Activated CD4-positive, alpha-beta T cell treated with anti-CD3 and anti-CD28 coated beads, Interleukin-2, Interleukin-6, amounts not matched to agents 100 ng/mL and 50 ng/mL, durations not matched to agents 16 hours and 8 hours (primary cell): ENCODE measurements at places on chromosomes 3 and 15.
A peak's percentile ranks its signal among the peaks of the same experiment; 100 is the strongest.

- DNase-seq: no peak
Observed at GRCh38 chr3:146557745-146558144, 13.3 kb upstream of the PLSCR1 start.

DNA sequence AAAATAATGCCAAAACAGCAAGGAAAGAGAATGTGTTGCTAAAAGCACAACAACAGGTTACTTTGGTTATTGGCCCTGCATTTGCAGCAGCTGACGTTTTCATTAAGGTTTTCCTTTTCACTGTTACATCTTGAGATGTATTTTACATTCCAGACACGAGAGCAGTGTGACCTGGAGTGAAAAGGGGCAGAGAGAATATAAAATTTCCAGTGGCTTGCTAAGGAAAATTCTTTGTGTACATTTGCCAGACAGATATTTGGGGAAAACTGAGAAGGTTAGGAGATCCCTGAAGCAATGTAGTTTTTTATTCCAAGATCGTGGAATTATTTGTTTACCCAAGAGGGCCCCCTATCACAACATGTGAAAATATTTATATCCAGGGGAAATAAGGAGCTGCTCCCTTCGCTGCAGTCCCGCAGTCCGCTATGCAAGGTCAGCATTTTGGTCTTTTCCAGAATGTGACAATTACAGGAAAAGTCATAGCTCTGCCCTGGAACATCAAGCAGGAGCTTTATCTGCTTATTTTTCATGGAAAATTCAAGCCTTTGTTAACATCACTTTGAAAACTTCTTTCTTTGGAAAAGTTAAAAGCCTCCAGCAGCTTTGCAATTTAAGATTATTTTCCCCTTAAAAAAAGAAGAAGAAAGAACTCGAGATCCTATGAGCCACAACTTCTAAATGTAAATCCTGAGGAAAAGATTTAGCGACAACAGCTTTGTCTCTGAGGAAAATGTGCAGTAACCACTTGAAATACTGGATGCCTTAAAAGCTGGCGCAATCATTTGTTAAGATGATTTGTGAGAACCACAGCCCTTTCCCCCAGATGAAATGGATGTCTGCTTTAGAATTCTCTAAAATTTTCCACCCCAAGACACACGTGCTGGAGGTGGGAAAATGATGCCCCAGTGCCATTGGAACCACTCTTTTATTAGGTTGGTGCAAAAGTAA, 256.4 kb upstream of the TPM1 start:
- DNase-seq: no peak

GRCh38 chr3:186214670-186215069, 105.8 kb upstream of the ETV5 start:
- DNase-seq: no peak

- no peak for DNase-seq
Observed at GRCh38 chr3:52225452-52226228, at the start of gene TLR9. TSS of gene TLR9 (minus strand) at chr3:52225645. CDS start at chr3:52225529, 116 bp downstream.

GRCh38 chr3:148453781-148454191, 243.9 kb upstream of the AGTR1 start:
- DNase-seq: no peak

DNA sequence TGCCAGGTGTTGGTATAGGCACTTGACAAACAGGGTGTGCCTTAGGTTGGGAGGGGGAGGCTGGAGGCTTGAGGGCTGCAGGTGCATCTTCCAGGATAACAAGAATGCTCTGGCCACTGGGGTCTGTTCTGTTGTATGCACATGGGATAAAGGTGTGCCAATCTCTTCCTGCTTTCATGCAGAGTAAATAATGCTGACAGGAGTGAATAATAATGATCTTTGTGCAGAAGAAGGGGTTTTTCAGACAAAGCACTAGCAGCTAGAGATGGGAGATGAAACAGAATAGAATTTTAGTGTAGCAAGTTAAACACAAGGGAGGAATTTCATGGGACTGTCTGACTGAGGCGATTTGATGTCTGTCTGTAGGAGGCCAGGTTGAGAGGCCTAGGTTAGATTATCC, 1.9 kb upstream of the ROPN1 start:
- no peak for DNase-seq

DNA sequence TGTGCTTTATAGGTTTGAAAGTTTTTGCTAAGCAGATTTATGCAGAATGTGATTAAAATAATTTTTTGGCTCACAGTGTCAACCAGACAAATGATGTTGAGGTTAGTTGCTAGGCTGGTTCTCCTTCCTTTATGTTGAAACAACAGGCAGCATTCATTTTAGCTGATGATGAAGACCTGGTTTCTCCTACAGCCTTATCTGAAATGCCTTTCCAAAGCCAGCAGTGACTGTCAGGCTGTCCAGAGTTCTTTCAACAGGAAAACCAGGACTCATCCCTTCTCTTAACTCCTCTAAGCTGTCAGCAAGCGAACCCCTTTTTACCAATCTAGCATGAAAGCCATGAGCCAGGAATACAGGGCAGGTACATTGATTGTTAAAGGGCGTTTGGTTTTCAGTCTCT, 84.1 kb downstream of the ZNF609 start:
- no peak for DNase-seq

- DNase-seq: peak; percentile 32
Observed at GRCh38 chr15:83036253-83036652, 24.8 kb upstream of the C15orf40 start.

- DNase-seq: no peak
Observed at GRCh38 chr3:68832680-68833079, 99.7 kb downstream of the TAFA4 start.
